ENCODE measurements at places on chromosomes 6 and 20. TPM values are rescaled to one million over a fixed set of nuclear protein-coding genes. Genes with fewer than 3 reads are reported as not detected.

The PRL gene
- total RNA-seq, result not detected

The SLPI gene
- total RNA-seq, result not detected

The TLDC2 gene
- not detected for total RNA-seq

The CDH22 gene
- not detected for total RNA-seq

The POPDC3 gene
- total RNA-seq, result 8.6 TPM

The BHLHE23 gene
- not detected for total RNA-seq

The MUC22 gene
- total RNA-seq, result 0.05 TPM

The HLA-DQB2 gene
- total RNA-seq, result not detected

The HCK gene
- total RNA-seq, result 0.53 TPM

The RIN2 gene
- total RNA-seq, result 22.8 TPM

The TEAD3 gene
- 75.5 TPM for total RNA-seq

The OVOL2 gene
- 0.57 TPM for total RNA-seq
